ENCODE measurements at places on chromosomes 12 and 14.

- no peak for DNase-seq
Measured at GRCh38 chr14:33642080-33642479, 308.8 kb downstream of the EGLN3 start.

- DNase-seq: no peak
Measured at GRCh38 chr14:83798421-83798820, 1731.5 kb upstream of the FLRT2 start.

- no peak for DNase-seq
Measured at GRCh38 chr12:123732251-123732650, 20.1 kb downstream of the ATP6V0A2 start.

DNA sequence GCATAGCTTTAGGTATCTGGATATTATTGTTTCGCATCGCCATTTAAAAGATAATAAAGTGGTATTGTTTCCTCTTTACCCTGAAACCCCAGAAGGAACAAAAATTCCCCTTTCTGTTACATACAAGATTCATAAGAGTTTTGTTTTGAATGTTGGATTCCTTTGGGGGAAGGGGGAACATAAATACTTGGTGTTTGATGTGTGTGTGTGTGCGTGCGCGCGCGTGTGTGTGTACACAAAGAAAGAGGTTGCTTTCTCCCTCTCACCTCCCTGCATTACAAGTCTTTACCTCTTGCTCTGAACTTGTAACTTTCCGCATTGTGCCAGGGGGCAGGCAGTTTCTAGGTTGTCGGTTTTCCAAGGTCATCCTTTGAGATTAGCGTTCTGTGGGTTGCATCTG is 76.4 kb downstream of the GPATCH2L start:
- no peak for DNase-seq

DNA sequence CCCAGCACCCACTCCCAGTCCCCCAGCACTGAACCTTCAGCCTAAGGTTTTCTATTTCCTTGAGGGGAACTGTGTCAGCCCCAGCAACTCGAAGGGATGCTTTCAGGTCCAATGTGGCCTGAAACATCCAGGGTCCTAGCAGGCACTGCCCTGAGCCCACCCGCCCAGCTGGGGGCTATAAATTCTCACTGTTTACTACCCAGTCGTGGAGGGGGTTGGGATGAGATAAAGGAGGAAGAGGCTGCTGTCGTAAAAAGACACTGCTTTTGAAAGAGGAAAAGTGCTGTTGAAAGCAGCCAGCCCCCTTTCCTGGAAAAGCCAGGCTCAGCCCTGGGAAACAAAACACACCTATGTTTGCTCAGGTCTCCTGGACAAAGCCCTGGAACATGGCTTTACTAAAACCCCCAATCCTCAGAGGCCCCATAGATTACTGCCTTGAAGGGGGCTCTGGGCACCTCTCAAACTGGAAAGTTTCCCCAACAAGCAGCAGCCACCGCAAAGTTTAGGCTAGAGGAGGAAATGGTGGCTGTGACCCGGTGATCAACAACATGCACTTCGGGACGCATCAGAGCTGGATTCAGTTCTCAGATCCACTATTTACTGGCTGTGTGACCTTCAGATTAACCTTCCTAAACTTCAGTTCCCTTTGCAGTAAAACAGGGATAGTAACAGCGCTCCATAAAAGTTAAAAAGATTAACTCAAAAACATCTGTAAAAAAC is 51.0 kb downstream of the ACTN1 start:
- peak; percentile 49 for DNase-seq

DNA sequence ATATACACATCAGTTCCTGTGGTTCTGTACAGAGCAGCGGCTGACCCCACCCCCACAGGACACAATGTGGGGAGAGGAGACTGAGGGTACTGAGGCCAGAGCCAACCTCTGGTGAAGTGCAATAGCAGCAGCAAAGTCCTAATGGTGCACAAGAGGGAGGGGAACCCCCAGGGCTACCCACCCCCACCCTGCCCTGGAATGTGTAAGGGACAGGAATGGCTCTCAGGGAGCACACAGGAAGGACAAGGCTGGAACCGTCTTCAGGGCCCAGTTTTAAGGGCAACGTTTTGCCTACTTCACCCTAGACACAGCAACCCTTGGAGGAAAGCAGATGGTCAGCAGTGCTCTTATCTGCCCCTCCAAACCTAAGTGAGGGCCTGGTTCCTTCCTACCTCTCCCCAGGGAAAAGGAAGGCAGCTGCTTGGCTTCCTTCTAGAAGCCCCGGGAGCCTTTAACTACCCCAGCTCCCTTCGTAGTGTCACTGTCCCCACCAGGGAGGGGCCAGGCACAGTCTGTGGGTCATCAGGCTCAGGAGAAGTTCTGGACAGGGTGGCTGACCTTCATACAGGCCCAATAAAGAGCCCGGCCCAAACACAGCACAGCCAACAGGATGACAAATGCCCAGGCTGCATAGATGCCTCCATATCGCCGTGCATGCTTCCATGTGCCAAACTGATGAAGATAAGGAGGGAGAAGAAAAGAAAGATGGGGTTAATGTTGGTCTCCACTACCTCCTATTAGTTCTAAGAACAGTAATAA is 3.0 kb downstream of the PIP4P1 start:
- DNase-seq: no peak

- DNase-seq: no peak
Measured at GRCh38 chr12:130049666-130050065, 112.6 kb upstream of the FZD10 start.

GRCh38 chr12:5904969-5905368 is 40.1 kb downstream of the ANO2 start:
- DNase-seq: no peak

DNA sequence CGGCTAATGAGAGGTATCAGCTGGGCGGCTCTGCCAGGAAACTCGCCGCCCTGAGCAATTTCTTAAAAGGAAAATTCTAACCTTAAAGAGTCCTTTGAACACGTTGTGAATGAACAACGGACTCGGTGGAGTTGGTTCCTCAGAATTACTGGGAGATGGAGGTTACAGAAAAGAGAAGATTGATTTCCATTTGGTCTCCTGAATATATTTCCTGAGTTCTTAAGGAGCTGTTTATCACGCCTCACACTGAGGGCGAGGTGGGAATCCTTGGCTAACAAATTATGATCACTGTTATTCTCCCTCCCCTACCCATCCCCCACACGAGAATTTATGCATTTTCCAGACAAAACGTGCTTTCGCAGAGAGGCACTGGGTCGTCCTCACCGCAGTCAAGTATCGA is 194.5 kb upstream of the C14orf180 start:
- DNase-seq: no peak

DNA sequence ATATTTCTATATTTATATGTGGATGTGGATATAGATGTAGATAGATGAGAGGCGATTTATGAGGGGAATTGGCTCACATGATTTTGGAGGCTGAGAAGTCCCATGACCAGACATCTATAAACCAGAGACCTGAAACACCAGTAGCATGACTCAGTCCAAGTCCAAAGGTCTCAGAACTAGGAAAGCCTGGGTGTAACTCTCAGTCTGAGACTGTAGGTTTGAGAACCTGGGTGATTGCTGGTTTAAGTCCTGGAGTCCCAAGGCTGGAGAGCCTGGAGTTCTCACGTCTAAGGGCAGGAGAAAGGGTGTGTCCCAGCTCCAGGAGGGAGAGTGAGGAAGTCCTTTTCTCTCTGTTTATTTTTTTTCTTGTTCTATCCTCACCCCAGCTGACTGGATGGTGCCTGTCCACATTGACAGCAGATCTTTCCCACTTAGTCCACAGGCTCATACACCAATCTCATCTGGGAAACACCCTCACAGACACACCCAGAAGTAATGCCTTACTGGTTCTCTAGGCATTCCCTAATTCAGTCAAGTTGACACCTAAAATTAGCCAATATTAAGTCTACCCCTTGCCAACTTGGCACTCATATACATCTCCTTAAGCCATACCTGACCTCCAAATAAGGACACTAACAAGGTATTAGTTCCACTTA is 45.4 kb downstream of the EMP1 start:
- DNase-seq: no peak

DNA sequence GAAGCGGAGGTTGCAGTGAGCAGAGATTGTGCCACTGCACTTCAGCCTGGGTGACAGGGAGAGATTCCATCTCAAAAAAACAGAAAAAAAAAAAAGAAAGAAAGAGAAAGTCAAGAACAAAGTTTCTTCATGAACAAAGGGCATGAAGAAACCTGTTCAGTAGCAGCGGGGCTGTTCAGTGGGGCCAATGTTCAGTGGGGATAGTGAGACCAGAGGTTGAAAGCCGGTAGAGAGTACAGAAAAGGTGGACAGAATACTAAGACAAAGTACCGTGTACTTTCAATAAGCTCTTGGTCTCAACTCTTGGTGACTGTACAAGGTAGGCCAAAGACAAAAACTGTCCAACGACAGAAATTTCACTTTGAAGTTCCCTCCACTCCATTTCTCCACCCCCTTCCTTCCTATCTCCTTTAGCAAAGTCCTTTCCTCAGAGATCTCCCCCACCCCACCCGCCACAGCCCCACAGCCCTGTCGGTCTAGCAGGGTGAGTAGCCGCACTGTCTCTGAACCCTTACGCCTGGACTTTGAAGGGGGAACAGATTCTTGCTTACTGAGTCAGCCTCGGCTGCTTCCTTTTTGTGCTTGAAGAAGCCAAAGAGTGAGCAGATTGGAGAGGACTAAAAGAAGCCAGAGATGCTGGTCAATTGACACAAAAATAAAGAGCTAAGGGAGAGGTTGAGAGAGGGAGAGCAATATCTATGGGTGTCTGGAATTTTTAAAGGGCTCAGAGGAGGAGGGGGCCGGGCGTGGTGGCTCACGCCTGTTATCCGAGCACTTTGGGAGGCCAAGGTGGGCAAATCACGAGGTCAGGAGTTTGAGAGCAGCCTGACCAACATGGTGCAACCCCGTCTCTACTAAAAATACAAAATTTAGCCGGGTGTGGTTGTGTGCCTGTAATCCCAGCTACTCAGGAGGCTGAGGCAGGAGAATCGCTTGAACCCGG is 44.2 kb upstream of the FOS start:
- DNase-seq: no peak

GRCh38 chr14:35938770-35939169 is 112.6 kb downstream of the BRMS1L start:
- DNase-seq: no peak

DNA sequence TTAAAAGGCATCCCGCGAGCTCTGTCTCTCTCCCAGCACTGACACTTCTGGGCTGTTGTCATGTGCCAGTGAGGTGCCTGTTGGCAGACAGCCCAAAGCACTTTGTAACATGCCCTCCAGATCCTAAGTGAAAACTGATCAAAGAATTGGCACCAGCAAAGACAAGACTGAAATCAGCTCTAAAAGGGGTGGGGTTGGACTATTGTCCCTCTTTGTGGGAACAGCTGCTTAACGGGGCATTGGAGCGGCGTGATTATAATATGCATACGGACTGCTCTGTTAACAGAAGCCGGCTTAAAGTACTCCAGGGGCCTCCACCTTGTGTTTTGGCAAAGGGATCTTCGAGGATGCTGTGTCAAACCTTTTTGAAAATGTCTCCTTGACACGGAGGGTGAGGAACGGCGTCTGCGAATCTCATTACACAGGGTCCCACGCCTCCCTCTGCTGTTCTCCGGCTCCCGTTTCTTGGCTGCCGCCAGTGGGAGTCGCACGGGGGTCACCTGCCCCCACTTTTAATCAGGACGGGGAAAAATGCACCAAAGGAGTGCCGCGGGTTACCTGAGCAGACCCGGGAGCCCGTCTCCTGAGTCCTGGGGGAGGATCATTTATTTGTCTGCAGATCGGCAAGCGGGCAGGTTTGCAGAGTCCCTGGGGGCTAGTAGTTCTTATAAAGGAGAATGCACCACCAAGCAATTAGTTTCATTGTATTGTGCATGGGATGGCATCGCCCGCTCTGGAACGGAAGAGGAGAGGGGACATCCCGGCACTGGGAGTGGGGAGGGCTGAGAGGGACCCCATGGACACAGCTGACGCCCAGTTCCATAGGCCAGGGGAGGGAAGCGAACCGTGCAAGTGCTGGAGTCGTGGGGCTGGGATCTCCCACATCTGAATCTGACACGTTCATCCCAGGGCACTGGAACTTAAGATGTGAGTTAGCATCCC is 44.3 kb downstream of the SPRING1 start:
- peak; percentile 52 for DNase-seq

- DNase-seq: no peak
Measured at GRCh38 chr12:101257357-101257756, 22.5 kb upstream of the UTP20 start.

- peak; percentile 72 for DNase-seq
Measured at GRCh38 chr14:76844223-76844622, 18.0 kb downstream of the LRRC74A start.

DNA sequence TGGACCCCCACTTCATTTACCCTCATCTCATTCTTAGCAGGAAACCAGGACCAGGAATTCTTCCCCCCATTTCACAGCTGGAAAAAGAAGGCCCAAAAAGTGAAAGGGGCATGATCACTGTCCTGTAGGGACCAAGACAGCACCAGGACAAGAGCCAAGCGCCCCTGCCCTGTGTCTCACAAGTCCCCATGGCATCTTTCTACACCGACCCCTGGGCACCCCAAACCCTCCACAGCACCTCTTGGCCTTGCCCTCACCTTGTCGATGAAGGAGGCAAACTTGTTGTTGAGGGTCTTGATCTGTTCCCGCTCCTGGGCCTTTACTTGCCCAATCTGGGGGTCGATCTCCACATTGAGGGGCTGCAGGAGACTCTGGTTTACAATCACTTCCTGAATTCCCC is 710 bp downstream of the KRT76 start:
- no peak for DNase-seq

DNA sequence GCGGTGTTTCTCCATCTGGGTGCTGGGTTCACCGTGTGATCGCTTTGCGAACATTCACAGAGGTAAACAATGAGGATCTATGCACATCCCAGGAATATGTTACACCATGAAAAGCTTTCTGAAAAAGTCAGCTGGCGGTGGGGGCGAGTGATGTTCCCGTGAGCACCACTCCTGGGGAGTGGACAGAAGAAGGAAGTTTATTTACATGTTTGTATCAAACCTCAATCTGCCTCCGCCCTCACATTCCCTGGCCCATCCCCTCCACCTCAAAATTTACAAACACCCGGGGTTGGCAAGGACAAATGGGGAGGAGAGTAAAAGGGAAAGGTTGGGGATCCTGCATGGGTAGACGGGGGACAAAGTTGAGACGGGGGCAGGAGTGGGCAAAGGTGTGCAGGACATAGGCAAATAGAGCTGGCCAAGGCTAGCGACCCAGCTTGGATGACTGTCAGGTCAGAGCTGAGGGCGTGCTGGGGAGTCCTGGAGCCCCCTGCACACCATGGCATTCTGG is 6.9 kb downstream of the TNFRSF1A start:
- DNase-seq: no peak

- DNase-seq: no peak
Measured at GRCh38 chr12:94020335-94020734, 128.0 kb upstream of the PLXNC1 start.

- DNase-seq: peak; percentile 70
Measured at GRCh38 chr12:643475-644302, 19.6 kb downstream of the NINJ2 start.

DNA sequence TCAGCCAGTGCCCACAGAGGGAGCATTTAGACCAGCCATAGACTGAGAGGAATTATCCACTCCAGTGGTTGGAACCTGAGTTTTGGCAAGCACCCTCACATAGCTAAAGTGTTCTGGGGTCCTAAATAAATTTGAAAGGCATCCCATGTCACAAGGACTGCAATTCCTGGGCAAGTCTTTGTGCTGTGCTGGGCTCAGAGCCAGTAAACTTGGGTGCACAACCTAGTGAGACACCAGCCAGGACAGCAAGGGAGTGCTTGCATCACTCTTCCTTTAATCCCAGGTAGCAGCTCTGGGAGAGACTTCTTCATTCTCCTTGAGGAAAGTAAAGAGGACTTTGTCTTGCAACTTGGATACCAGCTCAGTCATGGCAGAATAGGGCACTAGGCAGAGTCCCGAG is 142.0 kb upstream of the FSCB start:
- DNase-seq: no peak

Measured in hematopoietic multipotent progenitor cell treated with erythropoietin and hydrocortisone succinate and interleukin-3 and kit ligand, for 4 days (in vitro differentiated cells).